Glutamatergic neuron (in vitro differentiated cells): ENCODE measurements at places on chromosomes 5 and 9. TPM values are rescaled to one million over a fixed set of nuclear protein-coding genes. Genes with fewer than 3 reads are reported as not detected.

DNA sequence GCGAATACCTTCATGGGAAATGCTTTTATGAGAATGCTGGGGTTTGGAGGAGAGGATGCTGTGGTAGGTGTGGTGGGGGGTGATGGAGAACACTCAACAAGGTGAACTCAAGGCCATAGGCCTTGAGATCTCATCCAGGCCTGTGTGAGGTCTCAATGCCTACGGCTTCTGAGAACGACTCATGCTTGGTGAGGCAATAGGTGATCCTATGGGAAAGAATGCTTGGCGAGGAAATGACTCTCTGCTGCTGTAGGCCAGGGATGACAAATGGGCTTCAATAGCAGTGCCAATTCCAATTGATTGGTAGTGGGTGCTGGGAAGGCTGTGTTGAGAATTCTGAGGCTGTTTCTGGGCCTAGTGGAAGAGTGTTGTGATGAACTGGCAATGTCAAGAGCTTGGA, 280.2 kb upstream of the CLINT1 start:
- H3K27ac ChIP-seq = peak overlapping the region; percentile 78
- peaks cover 57% of the 10 kb centered on the region for H3K4me1 ChIP-seq
- peaks cover 12% of the 10 kb centered on the region for H3K27me3 ChIP-seq
- H3K4me3 ChIP-seq = no peak overlapping the region
- peaks cover 9% of the 10 kb centered on the region for H3K36me3 ChIP-seq

GRCh38 chr9:105043370-105043936, 115.5 kb upstream of the ABCA1 start:
- DNase-seq = no peak
- no peak overlapping the region for H3K27ac ChIP-seq
- peaks cover 3% of the 10 kb centered on the region for H3K27me3 ChIP-seq

GRCh38 chr9:98873951-98874371, 66.5 kb downstream of the GALNT12 start:
- no peaks in the 10 kb centered on the region for H3K27me3 ChIP-seq
- H3K36me3 ChIP-seq = peaks cover 9% of the 10 kb centered on the region
- H3K4me1 ChIP-seq = no peaks in the 10 kb centered on the region
- no peak for DNase-seq
- H3K27ac ChIP-seq = no peak overlapping the region
- no peak overlapping the region for H3K4me3 ChIP-seq

- no peaks in the 10 kb centered on the region for H3K4me1 ChIP-seq
- DNase-seq = no peak
- H3K27me3 ChIP-seq = peaks cover 1% of the 10 kb centered on the region
- H3K36me3 ChIP-seq = no peaks in the 10 kb centered on the region
- H3K27ac ChIP-seq = no peak overlapping the region
Measured at GRCh38 chr5:118353970-118354369, 634.4 kb downstream of the DTWD2 start.

GRCh38 chr9:87478226-87478992, 19.3 kb upstream of the DAPK1 start:
- DNase-seq = no peak
- no peaks in the 10 kb centered on the region for H3K4me1 ChIP-seq
- no peaks in the 10 kb centered on the region for H3K36me3 ChIP-seq
- H3K27ac ChIP-seq = no peak overlapping the region
- no peaks in the 10 kb centered on the region for H3K27me3 ChIP-seq

ENTPD2 gene
- 0.69 TPM for total RNA-seq

BTNL3 gene
- total RNA-seq = not detected
